ENCODE measurements at places on chromosomes 3 and 15.

DNA sequence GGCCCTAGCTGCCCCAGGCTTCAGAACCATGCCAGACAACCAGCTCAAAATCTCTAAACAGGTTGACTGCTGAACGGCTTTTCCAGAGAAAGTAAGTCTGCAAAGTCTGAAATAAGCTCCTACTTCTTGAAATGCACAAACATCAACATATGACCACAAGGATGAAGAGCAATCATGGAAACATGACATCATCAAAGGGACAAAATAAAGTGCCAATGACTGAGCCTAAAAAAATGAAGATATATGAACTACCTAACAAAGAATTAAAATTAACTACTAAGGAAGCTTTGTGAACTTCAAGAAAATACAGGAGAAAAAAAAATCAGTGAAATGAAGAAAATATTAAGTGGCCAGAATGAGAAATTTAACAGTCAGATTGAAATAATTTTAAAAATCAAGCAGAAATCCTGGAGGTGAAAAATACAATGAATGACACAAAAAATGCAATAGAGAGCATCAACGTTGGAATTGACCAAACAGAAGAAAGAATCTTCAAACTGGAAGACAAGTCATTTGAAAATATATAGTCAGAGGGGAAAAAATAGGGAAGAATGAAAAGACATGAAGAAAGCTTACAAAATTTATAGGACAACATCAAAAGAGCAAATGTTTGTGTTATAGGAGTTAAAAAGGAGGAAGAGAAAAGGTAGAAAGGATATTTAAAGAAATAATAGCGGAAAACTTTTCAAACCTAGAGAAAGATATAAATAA is 364.2 kb downstream of the OCA2 start:
- DNase-seq = no peak

- no peak for DNase-seq
Measured at GRCh38 chr15:75680007-75680789, 32.5 kb downstream of the CSPG4 start.

DNA sequence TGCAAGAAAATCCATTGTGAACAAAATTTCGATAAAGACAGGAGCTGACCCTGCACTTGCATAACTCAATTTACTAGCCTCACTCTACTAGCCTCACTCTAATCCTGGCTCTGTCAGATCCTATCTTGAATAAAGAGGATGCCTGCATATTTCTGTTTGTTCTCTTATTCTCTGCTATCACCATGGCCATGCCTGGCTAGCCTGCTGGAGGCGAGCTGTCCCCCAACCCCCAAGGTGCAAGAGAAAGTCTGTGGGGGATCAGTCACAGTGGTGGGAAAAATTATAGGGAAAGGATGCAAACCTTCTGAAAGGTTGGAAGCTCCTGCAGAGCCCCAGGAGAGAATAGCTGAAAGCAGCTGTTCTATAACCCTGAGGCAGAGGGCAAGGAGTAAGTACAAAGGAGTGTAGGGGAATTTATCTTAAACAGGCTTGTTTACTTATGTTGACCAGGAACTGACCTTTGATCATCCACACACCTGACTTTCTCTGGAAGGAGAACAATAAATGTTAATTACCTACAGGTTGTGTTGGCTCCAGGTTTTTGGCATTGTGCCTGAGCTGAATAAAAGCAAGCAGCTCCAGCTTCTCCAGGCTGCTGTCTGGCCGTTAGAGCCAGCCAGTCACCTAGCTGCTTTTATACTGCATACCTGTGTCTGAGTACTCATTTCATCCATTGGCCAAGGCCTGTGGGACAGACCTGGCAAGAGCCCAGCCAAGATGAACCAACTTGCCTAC is 137.7 kb upstream of the RASGRP1 start:
- DNase-seq = no peak

DNA sequence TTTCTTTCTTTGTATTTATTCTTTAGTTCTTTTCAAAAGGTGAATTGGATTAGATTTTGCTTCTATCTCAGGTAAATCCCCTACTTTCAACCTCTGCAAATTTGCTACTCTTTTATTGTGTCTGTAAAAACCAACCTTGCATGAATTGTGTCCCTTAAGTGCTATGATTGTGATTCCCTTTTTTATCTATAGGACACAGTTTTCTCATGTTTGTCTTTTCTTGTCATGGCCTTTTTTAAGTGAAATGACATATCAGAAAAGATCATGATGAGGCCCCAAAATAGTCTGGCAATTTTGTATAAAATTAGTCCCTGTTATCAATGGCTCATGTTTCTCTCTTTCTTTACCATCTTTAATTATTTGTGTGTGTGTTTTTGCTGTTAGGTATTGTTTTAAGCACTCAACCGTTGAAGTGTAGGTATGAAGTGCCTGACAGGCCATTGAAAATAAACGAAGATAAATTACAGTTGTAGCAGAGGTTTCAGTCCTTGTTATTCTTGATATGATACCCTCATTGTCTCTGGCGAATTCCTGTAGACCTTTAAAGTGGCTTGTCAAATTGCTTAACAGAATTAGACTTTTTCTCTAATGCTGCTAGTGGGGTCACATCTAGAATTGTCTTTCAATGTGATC is 184.3 kb downstream of the UBE2E2 start:
- DNase-seq = no peak

- DNase-seq = no peak
Measured at GRCh38 chr3:72574144-72574543, 274.1 kb downstream of the SHQ1 start.

Measured in fibroblast of the conjunctiva (primary cell).